ENCODE measurements at places on chromosomes 6 and 20.

- no peak for DNase-seq
These were observed 7.0 kb upstream of the RWDD1 start for GRCh38 chr6:116564311-116564710.

GRCh38 chr6:113144117-113144516 is 713.0 kb upstream of the MARCKS start:
- no peak for DNase-seq

DNA sequence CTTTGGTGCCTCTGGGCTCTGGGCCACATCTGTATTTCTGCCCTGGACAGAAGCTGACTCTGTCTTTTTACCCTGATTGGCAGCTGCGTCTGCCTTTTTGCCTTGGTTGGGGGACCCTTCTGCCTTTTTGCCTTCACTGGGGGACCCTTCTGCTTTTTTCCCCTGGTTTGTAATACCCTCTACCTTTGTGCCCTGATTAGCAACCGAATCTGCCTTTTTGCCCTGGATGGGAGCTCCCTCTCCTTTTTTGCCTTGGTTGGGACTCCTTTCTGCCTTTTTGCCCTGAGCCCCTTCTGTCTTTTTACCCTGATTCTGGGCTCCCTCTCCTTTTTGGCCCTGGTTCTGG is 23.4 kb downstream of the RRBP1 start:
- no peak for DNase-seq

- DNase-seq: no peak
These were observed 80.8 kb upstream of the TIAM2 start for GRCh38 chr6:154914288-154914687.

GRCh38 chr20:62548471-62548870 is 72.7 kb upstream of the GATA5 start:
- no peak for DNase-seq

DNA sequence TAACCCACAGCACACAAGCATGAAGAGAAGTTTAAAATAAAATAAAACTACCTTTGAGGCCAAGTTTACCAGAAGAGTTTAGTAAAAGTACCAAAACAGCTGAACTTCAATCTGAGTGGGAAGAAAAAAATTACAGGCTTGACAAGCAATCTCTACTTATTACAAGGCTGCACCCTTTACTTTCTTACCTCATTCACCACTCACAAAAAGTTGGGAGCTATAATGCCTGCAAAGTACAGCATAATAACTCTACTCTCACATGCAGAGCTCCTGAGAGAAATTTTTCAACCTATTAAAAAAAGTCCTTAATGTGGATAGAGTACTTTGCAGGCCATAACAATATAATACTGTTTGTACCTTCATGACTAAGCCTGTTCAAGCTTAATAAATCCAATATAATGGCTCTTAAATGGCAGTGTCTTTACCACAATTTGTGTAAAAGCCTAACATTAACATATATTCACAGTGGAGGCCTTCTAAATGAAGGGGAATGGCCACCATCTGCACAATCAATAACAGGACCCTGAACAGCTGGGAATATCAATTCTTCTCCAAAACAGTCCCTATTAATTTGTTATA is 103.1 kb downstream of the DST start:
- no peak for DNase-seq

- DNase-seq: peak; percentile 37
These were observed 41.0 kb downstream of the GNAS start for GRCh38 chr20:58893355-58894120.

DNA sequence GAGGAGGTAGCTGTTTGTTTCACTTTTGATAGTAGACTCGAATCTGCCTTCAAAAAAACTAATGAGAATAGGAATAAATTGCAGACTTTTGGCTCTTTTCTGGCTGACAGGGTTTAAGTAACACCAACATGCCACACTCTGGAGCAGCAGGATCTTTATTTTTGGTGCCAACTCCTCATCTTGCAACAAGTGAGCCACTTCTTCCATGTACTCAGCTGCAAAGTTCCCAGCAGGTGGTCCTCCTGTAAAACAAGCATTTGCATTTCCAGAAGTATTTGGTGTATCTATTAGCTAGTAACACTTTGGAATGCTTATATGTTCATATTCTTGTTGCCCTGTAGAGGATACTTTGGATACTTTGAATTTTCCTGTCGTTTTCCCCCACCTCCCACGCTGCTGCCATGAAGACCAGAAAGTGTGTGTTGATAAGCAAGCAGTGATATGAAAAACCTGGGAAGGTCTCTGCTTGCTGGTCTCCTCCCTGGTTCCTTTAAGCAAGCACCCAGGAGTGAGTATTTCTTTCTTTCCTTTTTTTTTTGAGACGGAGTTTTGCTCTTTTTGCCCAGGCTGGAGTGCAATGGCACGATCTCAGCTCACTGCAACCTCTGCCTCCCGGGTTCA is 1.0 kb downstream of the ARMH2 start:
- DNase-seq: no peak

DNA sequence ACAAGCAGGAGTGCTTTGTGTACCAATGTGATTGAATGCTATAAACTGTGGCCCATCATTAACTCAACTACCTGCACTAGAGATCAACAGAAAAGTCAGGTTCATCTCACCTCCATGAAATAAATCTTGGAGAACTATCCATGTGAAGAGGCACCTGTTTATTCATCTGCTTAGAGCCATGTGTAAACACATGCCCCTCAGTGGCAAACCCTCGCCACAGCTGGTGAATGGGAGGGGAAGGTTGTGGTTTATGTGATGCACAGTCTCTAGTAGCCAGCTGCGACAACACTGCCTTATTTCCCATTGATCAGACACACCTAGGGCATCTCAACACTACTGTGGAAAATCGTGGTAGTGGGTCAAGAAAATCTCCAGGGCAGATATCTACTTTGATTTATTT is 640.2 kb downstream of the PTPRT start:
- DNase-seq: no peak

DNA sequence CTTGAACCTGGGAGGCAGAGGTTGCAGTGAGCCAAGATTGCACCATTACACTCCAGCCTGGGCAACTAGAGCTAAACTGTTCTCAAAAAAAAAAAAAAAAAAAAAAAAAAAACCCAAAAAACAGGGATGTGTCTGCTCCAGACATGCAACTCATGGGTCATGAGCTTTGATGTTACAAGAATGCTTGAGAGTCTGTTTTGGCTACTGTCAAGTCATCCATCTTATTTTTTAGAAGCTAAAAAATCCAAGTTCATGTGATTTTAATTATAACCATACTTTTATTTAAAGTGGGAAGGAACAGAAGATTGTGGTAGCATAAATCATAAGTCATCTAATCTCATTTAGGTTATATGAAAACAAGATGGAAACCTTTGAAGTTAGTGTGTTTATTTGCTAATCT is 120.6 kb downstream of the PDE7B start:
- no peak for DNase-seq

DNA sequence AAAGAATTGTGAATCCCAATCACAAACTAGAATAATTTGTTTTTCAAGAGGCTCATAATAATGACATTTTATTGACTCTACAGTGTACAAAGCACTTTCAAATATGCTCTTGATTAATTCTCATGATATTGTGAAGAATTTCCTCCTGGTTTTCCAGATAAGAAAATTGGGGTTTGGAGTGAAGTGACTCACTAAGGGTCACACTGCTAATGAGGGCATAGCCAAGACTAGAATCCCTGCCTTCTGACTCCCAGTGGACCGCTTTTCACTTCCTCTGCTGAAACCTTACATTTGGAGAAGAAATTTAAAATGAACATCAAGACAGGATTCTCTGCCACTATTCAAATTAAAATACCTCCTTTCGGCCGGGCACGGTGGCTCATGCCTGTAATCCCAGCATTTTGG is 38.3 kb upstream of the LTV1 start:
- no peak for DNase-seq

DNA sequence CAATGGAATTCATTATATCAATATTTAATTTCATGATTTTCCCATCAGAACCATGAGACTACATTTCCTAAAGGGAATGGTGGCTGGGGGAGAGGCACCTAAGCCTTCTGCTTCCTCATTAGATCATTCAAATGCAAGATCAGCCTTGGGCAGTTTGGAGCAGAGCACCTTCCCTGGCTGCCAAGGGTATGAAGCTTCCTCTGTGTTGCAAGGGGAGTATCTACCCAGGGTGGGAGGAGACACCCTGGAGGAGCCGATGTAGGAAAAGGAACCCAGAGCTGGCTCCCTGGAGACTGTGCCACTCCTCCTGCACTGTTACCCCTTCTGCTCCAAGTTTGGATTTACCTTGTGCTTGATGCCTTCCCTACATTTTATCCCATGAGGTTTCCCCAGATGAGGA is 299.7 kb upstream of the PRDM1 start:
- DNase-seq: no peak

- no peak for DNase-seq
These were observed 314.2 kb downstream of the CDC5L start for GRCh38 chr6:44701637-44702101.

DNA sequence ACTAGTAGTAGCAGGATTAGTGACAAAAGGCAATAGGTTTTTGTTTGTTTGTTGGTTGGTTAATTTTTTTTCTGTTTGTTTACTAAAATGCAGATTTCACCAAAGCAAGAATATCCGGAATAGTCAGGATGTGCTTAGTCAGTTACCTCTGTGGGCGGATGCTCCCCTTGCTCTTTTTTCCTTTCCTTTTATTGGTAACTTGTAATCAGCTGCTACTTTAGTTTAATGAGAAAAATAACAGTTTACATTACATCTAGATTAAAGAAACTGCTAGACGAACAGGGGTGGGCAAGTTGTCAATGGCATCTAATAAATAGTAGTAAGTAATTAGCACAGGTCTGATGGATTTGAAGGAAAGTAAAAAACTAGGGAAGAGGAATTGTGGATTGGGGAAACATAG is 646.9 kb upstream of the FLRT3 start:
- no peak for DNase-seq

- no peak for DNase-seq
These were observed 196.6 kb downstream of the UST start for GRCh38 chr6:148943451-148943850.

GRCh38 chr6:4270776-4271175 is 135.4 kb upstream of the ECI2 start:
- no peak for DNase-seq

DNA sequence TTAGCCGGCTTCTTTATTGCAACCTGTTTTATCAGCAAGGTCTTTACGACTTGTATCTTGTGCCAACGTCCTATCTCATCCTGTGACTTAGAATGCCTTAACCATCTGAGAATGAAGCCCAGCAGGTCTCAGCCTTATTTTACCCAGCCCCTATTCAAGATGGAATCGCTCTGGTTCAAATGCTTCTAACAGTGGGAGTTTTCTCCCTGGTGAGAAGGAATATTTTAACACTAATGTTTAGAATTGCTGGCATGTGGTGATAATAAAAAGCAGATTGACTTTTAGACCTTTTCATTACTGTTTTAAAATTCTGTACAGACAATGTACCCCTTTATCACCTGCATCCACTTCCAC is 9.9 kb upstream of the KCNK15 start:
- DNase-seq: no peak

GRCh38 chr6:17628873-17629272 is 28.8 kb downstream of the FAM8A1 start:
- no peak for DNase-seq

DNA sequence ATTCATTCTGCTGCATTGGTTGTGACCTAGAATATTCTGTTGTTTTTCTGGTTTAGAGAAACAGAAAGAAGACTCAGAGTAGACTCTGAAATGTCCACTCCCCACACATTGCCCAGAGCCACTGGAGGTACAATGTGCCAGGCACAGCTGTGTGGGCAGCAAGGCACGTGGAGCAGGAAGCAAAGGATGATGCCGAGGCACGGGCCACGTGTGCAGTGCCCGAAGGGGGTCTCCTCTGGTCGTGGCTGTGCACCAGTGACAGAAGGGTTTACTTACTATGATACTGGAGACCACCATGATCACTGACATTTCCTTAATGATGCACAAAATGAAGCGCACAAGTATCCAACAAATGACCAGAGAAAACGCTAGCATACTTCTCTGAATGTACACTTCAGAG is 488.9 kb downstream of the PRKN start:
- no peak for DNase-seq

DNA sequence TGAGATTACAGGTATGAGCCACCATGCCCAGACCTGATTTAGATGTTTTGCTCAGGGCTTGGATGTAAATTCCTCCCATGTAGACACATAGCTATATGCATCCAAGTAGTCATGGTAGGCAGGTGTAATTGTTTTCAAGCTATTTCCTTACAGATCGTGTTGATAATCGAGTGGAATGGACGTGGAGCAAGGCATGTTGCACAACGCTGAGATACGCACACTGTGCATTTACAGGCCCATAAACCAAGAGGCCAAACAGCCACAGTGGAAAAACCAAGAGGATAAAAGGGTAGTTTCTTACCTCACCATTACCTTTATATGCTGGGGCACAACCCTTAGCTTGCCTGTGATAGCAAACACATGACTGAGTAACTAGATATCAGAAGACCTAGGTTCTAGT is 51.0 kb upstream of the ADGRF1 start:
- DNase-seq: no peak

GRCh38 chr20:6501061-6501460 is 266.4 kb upstream of the BMP2 start:
- DNase-seq: no peak

DNA sequence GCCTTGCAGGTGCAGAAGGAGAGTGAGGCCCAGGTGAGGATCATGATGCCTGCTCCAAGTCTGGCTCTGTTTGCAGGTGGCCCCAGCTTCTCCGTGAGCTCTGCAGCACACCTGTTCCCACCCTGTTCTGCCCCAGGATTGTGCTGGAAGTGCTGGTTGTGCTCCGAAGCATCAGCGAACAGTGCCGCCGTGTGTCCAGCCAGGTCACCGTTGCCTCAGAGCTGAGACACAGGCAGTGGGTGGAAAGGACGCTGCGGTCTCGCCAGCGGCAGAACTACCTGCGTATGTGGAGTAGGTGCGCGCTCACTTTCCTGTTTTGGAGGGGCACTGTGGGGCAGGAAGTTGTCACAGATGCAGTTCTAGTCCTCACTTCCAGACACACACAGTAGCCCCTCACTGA is 25.0 kb downstream of the ERMARD start:
- no peak for DNase-seq

DNA sequence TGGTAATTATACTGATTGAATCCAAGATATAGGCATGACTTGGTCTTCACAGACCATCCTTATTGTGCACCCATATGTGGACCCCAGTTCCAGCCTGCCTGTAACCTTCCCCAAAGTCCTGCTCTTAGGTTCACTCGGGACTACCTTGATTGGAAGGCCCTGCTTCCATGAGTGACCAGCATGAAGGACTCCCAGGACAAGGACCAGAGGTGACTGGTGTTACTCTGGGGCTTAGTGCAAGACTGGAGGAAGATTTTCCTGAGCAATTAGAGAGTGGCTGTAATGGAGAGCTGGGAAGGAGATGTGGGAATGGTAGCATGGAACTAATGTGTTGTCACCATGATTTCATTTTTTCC is 15.1 kb downstream of the BRD2 start:
- DNase-seq: no peak
